Astrocyte (in vitro differentiated cells and primary cell): ENCODE measurements at places on chromosomes 5 and 9. TPM values are rescaled to one million over a fixed set of nuclear protein-coding genes. Genes with fewer than 3 reads are reported as not detected.

DRD1 gene
- total RNA-seq: 0.14 and 0.23 TPM in 2 replicates

DNA sequence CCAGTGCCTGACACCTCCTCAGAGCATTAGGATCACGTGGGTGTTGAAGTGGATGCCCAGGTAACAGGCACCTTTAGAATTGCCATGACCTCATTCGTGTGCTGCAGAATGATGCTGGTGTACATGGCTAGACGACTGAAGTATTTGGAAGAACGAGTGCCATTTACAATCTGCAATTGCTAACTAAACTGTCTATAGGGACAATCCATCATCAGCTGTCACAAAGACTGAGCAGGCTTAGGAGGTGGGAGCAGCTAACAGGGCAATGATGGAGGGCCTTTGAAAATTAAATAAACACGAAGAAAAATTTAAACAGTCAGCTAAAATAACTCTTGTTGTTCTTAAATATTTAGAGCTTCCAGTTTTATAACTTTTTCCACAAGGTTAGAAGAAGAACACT, 375.8 kb downstream of the GADD45G start:
- no peaks in the 10 kb centered on the region for H3K36me3 ChIP-seq
- no peak overlapping the region for H3K4me3 ChIP-seq
- no peaks in the 10 kb centered on the region for H3K4me1 ChIP-seq

- peaks cover 9% of the 10 kb centered on the region for H3K4me1 ChIP-seq
- peaks cover 4% of the 10 kb centered on the region for H3K27me3 ChIP-seq
- H3K4me3 ChIP-seq: no peak overlapping the region
Observed at GRCh38 chr5:133865113-133865512, 103.3 kb downstream of the C5orf15 start.

DNA sequence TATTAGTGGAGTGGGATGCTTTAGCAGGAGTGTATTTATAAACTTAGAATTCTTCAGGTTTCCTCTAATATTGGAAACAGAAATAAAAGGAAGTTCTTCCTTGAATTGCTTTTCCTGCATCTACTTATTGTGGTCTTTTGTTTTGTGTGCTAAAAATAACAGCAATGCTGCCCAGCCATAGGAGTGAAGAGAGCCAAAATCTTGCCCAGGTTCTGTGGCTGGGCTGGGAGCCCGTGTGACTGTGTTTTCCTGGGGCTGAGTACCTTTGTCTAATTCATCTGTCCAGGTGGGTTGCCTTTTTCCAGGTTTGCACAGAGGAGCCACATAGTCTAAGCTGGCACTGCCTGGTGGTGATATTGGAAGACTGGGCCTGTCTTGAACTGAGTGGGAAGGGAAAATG, 179.7 kb upstream of the ADAMTSL1 start:
- H3K27me3 ChIP-seq: no peaks in the 10 kb centered on the region
- peaks cover 14% of the 10 kb centered on the region for H3K4me1 ChIP-seq
- no peaks in the 10 kb centered on the region for H3K36me3 ChIP-seq
- no peak overlapping the region for H3K4me3 ChIP-seq
- no peak overlapping the region for H3K27ac ChIP-seq

DNA sequence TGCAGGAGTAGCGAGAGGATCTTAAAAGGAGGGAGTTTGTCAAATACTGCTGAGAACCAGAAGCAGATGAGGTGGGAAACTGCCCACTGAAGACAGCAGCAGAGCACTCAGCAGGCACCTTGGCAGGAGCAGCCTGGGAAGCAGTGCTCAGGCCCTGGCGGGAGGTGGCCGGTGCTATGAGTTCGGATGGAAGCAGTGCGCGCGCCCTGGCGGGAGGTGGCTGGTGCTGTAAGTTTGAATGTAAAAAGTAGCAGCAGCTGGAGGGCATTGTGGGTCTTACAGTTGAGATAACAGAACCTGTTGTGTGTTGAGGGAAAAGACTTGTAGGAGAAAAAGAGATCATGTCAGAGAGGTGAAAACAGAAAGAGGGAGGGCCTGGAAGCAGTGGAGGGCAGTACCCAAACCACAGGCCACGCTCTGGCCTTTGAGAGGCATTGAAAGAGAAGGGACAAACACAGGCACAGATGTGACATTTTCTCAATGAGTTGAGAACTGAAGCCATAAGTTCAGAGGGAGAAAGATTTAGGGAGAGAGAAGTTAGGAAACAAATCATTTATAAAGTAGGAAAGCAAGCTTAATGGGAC, 130.9 kb downstream of the ERCC6L2 start:
- DNase-seq: no peak
- H3K27ac ChIP-seq: no peak overlapping the region
- no peaks in the 10 kb centered on the region for H3K4me1 ChIP-seq
- no peak overlapping the region for H3K4me3 ChIP-seq
- H3K27me3 ChIP-seq: no peaks in the 10 kb centered on the region
- no peaks in the 10 kb centered on the region for H3K36me3 ChIP-seq

DNA sequence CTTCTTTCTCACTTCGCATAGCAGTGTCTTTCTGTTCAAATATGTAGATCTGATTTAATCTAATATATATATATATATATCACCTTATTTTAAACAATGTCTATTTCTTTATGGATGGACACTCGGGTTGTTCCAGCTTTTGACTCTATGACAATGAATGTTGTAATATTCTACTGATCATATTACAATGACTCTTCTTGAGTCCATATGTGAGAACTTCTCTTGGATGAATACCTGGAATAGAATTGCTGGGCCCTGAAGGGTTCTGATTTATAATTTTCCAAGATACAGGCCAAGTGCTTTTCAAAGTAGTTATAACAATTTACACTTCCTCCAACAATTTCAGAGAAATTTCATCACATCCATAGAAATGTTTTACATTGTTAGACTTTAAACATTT, 28.8 kb downstream of the NTRK2 start:
- no peak overlapping the region for H3K27ac ChIP-seq
- no peak overlapping the region for H3K4me3 ChIP-seq
- H3K36me3 ChIP-seq: no peaks in the 10 kb centered on the region
- no peak for DNase-seq
- peaks cover 2% of the 10 kb centered on the region for H3K27me3 ChIP-seq

- no peaks in the 10 kb centered on the region for H3K27me3 ChIP-seq
- H3K4me1 ChIP-seq: no peaks in the 10 kb centered on the region
- no peaks in the 10 kb centered on the region for H3K36me3 ChIP-seq
Observed at GRCh38 chr5:111294551-111294950, 70.4 kb downstream of the CAMK4 start.

- H3K36me3 ChIP-seq: no peaks in the 10 kb centered on the region
- no peak overlapping the region for H3K27ac ChIP-seq
- no peaks in the 10 kb centered on the region for H3K4me1 ChIP-seq
- no peaks in the 10 kb centered on the region for H3K27me3 ChIP-seq
- H3K4me3 ChIP-seq: no peak overlapping the region
Observed at GRCh38 chr9:12739014-12739652, 35.7 kb upstream of the LURAP1L start.
